ENCODE measurements at places on chromosomes 7 and 10.

GRCh38 chr7:75584354-75584753 is 92.2 kb downstream of the SPDYE5 start:
- no peak for DNase-seq

GRCh38 chr10:299512-299911 is 164.3 kb downstream of the ZMYND11 start:
- no peak for DNase-seq

DNA sequence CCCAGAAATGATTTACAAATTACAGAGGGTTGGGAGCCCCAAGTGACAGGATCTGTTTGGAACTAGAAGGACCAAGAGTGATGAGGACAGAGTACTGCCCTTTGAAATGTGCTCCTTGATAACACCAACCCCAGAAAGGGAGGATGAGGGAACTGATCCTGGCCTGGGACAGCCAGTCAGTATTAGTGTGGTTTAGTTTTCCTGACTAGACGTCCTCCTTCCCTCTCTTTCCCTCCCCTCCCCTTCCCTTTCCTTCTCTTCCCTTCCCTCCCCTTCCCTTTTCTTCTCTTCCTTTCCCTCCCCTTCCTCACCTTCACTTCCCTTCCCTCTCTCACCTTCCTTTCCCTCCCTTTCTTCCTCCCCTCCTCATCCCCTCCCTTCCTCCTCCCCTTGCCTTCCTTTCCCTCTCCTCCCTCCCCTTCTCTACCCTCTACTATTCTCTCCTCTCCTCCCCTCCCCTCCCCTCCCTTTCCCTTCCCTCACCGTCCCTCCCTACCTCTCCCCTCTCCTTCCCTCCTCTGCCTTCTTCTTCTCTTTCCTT is 31.0 kb upstream of the BICC1 start:
- DNase-seq: no peak

DNA sequence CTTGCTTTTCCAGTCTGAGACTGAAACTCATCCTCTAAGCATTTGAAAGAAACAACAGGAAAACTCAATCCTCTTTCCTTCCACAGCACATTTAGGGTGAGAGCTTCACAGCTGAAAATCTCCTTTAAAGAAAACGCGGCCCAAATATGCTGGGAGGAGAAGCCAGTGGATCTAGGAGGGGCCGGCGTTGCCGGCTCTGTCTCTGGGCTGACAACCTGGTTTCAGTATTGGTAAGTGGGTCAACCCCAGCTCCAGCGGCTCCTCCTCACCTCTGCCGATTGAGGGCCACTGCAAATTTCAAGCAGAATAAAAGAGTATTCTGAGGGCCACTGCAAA is 75.3 kb upstream of the CPXM2 start:
- DNase-seq: no peak
